ENCODE measurements at places on chromosomes 3 and 15.

- no peak for DNase-seq
Observed at GRCh38 chr15:68382286-68383007, 49.5 kb downstream of the ITGA11 start.

DNA sequence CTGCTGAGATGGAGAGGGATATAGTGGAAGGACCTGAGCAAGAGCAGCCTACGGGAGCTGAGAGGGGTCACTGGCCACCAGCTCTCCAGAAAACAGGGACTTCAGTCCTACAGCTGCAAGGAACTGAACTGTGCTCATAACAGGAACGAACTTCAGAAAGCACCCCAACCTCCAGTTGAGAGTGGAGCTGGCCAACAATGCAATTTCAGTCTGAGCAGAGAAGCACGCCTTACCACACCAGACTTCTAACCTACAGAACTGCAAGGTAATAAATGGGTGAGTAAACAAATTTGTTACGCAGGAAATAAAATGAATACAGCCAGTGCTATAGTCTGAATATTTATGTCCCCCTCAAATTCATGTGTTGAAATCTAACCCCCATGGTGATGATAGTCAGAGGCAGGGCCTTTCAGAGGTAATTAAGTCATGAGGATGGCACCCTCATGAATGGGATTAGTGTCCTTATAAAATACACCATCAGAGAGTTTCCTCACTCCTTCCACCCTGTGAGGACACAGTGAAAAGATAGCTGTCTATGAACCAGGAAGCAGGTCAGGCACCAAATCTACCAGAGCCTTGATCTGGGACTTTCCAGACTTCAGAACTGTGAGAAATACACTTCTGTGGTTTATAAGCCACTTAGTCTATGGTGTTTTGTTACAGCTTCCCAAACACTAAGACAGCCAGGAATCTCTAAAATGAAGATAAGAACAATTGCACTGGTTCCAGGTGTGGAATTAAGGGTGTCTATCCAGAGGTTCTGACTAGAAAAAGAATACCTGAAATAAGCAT, 58.6 kb downstream of the SYNM start:
- no peak for DNase-seq

DNA sequence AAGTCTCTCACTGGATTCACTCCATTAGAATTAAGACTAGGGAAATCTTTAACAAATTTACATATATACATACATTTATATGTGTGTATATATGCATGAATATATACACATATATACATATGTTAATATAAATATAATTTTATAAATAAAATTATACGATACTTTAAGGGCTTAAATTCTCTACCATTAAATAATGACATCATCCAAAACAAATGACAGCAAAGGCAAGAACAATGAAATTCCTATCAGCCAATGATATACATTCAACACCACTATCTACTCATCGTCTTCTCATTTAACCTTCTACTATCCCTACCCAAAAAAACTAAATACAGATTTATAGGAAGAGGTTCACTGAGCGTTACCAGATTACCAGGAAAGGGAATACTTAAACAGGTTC, 152.0 kb downstream of the VPS13C start:
- DNase-seq, result no peak

- DNase-seq, result no peak
Observed at GRCh38 chr15:56248311-56248992, 4.8 kb upstream of the RFX7 start.

DNA sequence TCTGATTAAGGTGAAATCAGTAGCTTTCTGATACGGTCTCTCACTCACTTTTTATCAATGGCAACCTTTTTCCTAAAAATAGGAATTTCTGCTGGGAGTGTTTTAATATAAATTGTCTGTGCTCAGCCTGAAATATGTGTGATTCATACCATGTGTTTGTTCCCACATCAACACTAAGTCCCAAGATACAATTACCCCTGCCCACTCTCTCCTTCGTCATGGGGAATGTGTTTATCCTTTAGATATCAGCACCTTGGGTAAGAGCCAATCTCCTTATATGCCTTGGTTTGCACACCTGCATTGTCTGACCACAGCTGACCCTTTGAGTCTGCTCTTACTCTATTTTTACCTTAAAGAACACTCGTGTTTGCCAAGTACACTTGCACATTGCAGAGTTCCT, 356.4 kb downstream of the LPP start:
- no peak for DNase-seq

DNA sequence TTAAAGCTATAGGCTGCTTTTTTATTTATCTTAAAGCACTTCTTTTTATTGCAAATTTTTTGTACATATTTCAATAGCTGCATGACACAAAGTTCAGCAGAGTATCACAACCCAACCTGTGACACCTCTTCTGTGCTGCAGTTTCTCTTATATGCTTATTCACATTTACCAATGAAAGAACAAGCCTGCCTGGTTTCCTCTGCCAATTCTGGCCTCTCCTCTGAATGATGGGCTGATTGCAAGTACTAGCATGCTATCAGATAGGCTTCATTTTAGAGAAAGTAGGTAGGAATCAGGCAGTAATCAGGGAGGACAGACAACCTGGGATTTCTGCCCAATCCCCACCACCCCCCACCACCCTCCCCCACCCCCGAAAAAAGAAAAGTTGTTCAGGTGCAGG, 26.6 kb downstream of the ACKR4 start:
- DNase-seq, result no peak

DNA sequence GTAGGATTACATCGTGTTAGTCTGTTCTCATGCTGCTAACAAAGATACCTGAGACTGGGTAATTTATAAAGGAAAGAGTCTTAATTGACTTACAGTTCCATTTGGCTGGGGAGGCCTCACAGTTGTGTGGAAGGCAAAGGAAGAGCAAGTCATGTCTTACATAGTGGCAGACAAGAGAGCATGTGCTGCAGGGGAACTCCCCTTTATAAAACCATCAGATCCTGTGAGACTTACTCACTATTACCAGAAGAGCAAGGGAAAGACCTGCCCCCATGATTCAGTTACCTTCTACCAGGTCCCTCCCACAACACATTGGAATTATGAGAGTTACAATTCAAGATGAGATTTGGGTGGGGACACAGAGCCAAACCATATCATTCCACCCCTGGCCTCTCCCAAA, 3.4 kb downstream of the SLC25A26 start:
- DNase-seq, result no peak

GRCh38 chr3:71618538-71618937, 35.0 kb upstream of the FOXP1 start:
- no peak for DNase-seq

GRCh38 chr3:45870099-45870498, 16.2 kb upstream of the CCR9 start:
- peak; percentile 12 for DNase-seq

- DNase-seq, result peak; percentile 75
Observed at GRCh38 chr15:40843885-40844695, at the start of gene SPINT1. SPINT1 (plus strand) TSS chr15:40844048; CDS start chr15:40844555, 507 bp downstream.

GRCh38 chr3:30471066-30471465, 135.3 kb upstream of the TGFBR2 start:
- no peak for DNase-seq

DNA sequence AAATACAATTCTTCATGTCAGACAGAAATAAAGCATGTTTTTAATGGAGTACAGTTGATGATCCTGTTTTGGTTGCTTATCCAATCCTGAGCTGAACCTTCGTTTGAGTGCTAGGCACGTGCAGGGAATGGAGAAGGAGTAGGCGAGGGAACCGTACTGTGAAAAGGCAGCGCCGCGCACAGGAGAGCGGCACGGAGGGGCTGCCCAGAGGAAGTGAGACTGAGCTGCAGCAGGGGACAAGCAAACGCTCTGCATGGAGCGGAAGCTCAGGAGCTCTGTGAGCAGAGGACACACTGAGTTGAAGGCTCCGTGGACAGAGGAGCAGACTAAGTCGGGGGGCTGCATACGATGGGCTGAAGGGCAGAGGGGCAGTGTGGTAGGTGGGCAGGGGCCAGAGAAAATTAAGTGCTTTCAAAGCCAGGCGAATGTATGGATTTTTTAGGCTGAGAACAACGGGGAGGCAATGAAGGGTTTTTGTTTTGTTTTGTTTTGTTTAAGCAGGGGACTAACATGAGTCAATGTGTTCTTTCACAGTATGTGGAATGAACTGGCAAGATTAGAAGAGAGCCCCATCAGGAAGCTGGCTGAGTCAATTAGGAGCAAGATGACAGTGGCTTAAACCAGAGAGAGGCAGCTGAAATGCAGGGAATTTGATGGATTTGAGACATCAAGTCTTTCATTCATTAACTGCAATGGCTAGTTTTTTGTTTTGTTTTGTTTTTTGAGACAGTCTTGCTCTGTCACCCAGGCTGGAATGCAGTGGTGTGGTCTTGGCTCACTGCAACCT, 23.8 kb upstream of the TM2D3 start:
- DNase-seq, result no peak

DNA sequence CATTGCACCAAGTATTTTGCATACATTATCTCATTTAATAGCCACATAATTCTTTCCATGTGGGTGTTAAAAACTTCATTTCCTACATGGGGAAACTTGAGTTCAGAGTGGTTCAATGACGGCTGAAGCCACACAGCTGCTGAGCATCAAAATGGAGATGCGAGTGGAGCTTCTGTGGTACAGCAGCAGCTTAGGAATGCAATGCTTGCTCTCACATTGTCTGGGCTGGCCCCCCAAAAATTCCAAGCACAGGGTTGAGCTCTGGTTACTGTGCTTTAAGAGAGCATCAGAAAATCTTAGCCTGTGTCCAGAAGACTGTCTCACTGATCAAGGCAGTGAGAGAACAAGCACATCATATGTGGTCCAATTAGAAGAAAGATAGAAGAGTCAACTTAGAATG, 57.4 kb upstream of the GADL1 start:
- no peak for DNase-seq

- no peak for DNase-seq
Observed at GRCh38 chr3:7226393-7226792, 365.5 kb downstream of the GRM7 start.

DNA sequence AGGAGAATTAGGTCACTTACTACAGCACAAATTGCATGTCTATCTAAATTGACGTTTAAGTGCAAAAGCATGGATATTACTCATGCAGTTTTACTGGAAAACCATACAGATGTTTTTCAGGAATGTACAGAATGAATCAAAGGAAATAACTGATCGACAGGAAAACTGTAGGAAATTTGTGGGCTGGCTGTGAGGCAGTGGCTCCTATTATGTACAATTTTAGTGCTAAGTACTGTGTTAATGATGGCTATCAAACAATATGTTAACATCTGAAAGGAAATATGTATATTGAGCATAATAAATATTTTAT, 6.9 kb downstream of the NUDT16 start:
- no peak for DNase-seq

GRCh38 chr15:41284427-41285177, 47.8 kb downstream of the OIP5 start:
- no peak for DNase-seq

DNA sequence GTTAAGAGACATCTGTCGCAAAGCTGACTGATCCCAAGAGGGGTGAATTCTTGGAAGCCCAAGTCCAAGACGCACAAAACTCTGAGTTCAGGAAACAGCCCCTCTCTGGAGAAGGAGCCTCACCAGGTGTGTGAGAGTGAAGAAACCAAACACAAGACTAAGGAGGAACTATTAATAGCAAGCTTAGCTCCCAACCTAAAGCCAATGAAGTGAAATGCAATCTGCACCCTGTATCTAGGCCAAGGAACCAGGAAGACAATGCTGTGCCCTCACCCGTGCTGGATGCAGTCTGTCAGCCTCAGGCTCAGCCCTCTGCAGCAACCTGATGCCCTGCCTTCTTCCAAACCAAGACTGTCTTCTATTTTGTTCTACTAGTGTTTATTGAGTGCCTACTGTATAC, 22.5 kb upstream of the THBS1 start:
- no peak for DNase-seq
